ENCODE measurements at places on chromosomes 6 and 20.

GRCh38 chr6:25960734-25961133 lies 1.9 kb upstream of the TRIM38 start:
- no peak for DNase-seq

- no peak for DNase-seq
Measured at GRCh38 chr6:147805155-147805554, 296.7 kb downstream of the SAMD5 start.

DNA sequence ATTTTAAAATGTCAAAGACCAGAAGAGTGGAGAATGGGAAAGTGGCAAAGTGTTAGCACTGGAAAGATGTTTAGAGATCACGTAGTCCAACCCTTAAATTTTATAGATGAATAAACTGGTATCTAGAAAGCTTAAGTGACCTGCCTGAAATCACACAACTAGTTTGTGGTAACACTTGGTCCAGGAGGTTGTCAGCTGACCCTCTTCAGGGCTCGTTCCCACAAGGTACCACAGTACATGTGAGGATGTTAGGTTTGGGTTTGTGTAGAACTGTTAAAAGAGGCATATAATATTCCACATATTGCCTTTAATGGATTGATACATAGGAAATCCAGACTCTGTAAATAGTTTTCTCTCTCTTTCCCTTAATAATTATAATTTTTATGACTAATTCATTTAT lies 39.1 kb downstream of the ENPP1 start:
- no peak for DNase-seq

GRCh38 chr6:74346936-74347535 lies 651.0 kb downstream of the CD109 start:
- DNase-seq = no peak

DNA sequence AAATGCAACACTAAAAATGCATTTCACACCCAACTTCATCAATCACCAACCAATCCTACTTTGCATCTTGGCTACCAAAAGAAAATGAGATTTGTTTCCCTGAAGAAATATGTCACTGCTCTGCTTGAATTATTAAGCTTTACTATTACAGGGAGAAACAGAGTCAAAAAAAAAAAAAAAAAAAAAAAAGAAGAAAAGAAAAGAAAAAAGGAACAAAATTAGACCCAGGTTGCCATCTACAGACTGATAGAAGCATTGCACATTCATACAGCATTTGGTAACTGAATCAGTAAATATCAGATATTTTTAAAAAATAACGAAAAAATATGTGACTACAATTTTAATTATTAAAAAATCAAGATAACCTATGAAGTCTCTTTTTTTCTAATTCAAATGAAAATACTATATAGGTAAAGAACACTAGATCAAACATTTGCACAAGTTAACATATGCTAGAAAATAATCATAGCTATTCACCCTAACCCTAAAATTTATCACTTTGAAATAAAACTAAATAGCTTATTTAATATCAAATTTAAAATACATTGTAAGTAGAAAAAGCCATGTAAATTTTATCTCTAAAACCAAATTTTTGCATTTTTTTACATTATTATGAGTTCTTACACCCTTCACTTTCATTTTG lies 83.3 kb downstream of the DCDC2 start:
- DNase-seq = no peak

- no peak for DNase-seq
Measured at GRCh38 chr20:1945660-1946059, 48.2 kb downstream of the PDYN start.

DNA sequence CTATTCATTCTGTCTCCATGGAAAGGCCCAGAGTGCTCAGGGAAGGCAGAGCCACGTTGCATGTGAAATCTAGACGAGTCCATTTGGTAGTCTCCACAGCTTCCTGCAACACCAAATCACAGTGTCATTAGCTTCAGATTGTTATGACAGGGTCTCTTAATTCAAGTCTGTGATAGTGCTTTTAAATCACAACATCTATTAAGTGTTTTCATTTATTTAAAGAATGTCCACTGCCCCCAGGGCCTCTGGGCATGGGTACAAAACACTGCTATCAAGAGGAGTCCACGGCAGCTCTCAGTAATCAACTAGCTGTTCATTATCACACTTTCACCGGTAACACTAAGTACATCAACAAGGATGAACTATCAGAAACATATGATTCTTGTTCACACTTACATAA lies 455.9 kb upstream of the JARID2 start:
- DNase-seq = no peak

GRCh38 chr6:83155794-83156193 lies 37.3 kb downstream of the PGM3 start:
- DNase-seq = no peak

DNA sequence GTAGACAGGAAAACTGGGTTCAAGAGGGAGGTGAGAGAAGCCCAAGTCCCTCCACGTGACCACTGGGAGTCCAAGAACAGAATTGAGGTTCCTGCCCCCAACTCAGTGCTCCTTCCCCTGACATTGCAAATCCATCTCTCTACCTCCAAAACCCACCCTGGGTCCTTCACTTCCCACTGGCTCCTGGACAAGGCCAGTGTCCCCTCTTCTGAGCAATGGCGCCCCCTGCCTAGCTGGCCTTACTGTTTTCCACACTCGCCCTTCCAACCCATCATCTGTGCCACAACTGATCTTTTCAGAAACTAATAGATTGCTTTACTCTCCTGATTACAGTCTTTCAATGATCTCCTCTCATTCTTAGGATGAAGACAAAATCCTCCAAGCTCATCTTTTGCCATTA lies 200.3 kb downstream of the ANKRD60 start:
- no peak for DNase-seq

- DNase-seq = no peak
Measured at GRCh38 chr20:10876558-10876957, 202.8 kb upstream of the JAG1 start.

DNA sequence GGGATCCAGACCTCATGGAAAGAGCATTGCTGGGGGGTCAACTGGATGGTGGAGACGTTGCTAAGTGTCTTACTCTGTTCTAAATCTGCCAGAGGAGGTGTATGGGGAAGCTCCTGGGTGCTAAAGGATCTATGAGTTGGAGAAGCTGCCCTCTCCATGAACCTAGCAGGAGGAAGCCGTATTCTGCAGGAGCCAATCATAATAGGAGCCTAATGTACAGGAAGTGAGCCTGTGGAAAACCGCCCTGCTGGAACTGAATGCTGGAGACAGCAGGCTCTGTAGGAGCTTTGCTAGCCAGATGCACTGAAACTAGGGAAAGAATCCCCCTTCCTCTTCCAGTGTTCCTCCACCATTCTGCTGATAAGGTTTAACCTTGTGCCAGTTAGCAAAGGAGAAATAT lies 10.9 kb downstream of the CASP8AP2 start:
- no peak for DNase-seq

GRCh38 chr6:110897433-110897832 lies 22.8 kb downstream of the AMD1 start:
- DNase-seq = no peak

- DNase-seq = no peak
Measured at GRCh38 chr6:70163795-70164194, 139.1 kb downstream of the COL9A1 start.

DNA sequence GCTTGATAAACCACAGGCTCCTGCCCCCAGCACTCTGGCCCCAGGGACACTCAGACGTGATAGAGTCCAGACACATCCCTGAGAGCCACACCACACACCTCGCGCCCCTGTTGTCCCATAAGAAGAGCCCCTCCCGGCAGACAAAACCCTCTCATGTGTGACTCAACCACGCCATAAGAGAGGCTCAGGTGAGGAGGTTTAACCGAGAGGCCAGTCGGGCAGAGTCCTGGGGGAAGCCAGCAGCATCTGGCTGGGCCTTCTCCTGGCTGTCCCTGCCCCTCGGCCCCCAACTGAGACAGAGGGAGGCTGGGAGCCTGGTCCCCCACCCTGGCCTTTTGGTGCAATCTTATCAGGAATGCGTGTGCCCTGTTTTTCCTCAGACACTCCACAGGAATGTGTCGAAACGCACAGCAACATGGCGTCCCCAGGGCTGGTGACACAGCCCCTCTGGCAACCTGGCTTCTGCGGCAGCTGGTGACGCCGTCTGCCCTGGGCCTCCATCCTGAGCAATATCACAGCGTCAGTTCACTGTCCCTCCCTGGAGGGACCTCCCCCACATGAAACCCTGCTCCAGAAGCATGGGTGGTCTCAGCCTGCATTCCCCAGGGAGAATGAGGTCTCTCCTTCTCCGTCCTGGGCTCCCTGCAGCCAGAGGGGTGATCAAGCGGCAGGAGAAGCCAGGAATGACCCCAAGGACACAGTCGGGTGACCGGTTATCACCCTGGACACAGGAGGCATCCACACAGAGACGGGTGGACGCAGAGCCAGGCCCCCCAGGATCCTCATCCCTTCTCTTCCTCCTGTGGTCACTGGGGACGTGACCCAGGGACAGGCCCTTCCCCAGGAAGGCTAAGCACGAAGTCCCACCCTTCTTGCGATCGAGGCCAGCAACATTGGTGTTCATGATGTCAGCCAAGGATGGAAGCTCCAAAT lies 156.6 kb upstream of the AFDN start:
- no peak for DNase-seq

DNA sequence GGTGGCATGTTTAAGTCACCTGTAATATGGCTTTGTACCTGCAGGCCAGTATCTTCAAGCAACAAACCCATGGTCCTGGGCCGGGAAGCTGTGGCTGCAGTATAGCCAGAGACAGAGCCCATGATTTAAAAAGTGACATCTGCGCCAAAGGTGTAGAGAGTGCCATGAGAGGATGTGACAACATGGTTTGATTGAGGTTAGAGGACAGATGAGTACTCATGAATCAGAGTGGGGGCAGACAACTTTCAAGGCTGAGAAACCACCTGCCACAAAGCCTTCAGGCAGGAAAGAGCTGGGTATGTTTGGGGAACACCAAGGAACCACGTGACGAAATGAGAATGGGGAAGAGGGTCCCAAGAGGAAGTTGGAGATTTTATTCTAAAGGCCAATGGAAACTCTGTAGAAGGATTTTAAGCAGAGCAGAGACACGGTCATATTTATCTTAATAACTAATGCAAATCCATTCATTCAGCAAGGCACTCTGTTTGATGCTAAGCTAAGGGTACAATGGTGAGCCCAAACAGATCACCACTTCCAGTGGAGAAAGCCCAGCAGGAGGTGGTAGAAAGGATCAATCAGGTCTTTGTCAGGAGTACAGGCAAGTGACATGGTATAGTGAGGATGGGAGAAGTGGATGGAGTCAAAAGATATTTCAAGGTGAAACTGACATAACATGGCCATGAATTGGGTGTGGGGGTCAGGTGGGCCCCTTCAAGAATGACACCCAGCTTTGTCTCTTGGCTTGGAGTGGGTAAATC lies 3.4 kb upstream of the MICAL1 start:
- peak; percentile 56 for DNase-seq

GRCh38 chr6:23154159-23154558 lies 584.8 kb downstream of the HDGFL1 start:
- no peak for DNase-seq

DNA sequence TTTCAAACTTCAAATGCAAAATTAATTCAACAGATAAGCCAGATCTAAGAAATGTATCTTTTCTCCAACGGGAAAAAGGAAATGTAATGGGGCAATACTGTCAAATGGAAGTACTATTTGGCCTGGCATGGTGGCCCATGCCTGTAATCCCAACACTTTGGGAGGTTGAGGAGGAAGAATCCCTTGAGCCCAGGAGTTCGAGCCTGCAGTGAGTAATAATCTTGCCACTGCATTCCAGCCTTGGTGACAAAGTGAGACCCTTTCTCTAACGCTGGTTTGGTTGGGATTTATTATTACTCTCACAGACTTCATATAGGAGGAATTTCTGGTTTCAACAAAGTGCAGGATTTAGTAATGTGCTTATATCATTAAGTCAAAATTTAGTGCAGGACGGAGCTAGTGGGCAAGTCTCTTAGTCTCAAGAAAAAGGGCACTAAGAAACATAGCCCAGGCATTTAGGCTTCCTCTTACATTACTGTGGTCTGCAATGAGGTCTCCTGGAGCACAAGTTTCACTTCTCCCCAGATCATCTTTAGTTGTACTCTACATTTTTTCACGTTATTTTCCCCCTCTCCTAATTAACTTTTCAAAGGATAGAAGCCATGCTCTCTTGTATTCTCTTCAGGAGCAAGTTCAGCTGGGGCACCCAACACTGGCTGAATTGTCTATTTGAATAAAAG lies 23.1 kb downstream of the TRIM27 start:
- no peak for DNase-seq

DNA sequence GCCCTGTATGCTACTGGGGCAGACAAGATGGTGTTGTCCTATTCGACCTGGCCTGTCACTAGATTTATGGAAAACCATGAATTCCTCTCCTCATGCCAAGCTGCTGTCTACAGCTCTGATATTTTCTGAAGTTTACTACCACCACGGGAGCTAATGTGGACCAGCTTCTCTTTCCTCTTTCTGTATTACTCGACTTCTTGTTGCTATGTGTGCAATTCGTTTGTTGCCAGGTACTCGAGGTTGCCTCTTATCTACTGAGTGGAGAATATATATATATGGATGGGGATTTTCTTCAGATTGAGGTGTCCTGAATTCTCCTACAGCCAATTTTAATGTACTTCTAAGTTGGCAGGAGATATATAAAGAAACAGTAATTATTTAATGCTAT lies 34.7 kb downstream of the MAN1A1 start:
- no peak for DNase-seq

GRCh38 chr6:40349901-40350746 lies 237.0 kb downstream of the LRFN2 start:
- no peak for DNase-seq

DNA sequence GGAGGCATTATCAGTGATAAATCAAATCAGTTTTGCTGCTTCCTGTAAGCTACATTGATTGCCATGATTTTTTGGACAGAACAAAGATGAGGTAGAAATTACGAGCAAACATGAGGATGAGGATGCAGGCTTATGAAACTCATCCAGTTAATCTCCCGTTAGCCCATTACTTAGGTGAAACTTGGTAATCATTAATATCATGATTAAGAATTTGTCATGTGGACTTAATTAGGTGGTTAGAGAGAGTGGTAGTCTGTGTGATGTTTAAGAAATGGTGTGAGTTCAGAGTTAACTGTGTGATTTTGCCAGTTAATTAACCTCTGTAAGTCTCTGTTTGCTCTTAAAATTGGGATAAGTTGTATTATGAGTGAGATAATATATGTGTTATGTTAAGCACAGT lies 62.0 kb downstream of the TSPYL4 start:
- DNase-seq = no peak

DNA sequence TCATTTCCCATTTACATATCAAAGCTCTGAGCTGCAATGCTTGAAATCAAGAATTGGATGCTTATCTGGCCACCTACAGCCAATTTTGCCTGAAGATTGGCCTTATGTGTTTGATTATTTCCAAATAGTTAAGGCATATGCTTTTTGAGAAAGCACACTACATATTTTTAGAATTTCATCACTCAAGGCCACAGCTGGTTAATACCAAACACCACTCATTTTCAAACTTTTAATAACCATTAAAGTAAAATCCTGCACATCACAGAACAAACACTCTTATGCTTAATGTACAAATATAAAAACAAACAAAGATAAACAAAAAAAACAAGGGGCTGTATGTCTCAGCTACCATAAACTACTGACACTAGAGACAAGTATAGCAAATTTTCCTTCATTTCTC lies 96.9 kb upstream of the HMGCLL1 start:
- DNase-seq = no peak

GRCh38 chr6:47144306-47144705 lies 102.2 kb upstream of the ADGRF1 start:
- DNase-seq = no peak

- no peak for DNase-seq
Measured at GRCh38 chr6:107235511-107235910, 120.2 kb upstream of the BEND3 start.

- DNase-seq = no peak
Measured at GRCh38 chr6:80541886-80542285, 435.4 kb downstream of the BCKDHB start.

- DNase-seq = no peak
Measured at GRCh38 chr6:138285800-138286199, 67.5 kb upstream of the PBOV1 start.
